ENCODE measurements at places on chromosomes 16 and 17.

DNA sequence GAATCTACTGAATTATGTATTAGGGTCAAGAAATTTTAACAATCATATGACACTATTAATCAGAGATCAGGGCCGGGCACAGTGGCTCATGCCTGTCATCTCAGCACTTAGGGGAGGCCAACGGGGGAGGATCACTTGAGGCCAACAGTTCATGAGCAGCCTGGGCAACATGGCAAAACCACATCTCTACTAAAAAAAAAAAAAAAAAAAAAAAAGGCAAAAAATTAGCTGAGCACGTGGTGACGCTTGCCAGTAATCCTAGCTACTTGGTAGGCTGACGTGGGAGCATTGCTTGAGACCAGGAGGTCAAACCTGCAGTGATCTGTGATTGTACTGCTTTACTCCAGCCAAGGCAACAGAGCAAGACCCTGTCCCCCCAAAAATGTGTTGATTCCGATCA is 52.5 kb upstream of the CLEC3A start:
- no peak for DNase-seq

- DNase-seq = no peak
Observed at GRCh38 chr16:68242926-68243858, 2.0 kb upstream of the PLA2G15 start.

- peak; percentile 5 for DNase-seq
Observed at GRCh38 chr17:74545843-74546230, at the start of gene CD300C. CD300C (minus strand) TSS chr17:74546115; CDS start chr17:74545782, 333 bp downstream.

GRCh38 chr17:4263282-4264215 is at the start of gene ANKFY1:
ANKFY1 (minus strand) TSS chr17:4263979; CDS start chr17:4263941, 38 bp downstream.
- peak; percentile 98 for DNase-seq

DNA sequence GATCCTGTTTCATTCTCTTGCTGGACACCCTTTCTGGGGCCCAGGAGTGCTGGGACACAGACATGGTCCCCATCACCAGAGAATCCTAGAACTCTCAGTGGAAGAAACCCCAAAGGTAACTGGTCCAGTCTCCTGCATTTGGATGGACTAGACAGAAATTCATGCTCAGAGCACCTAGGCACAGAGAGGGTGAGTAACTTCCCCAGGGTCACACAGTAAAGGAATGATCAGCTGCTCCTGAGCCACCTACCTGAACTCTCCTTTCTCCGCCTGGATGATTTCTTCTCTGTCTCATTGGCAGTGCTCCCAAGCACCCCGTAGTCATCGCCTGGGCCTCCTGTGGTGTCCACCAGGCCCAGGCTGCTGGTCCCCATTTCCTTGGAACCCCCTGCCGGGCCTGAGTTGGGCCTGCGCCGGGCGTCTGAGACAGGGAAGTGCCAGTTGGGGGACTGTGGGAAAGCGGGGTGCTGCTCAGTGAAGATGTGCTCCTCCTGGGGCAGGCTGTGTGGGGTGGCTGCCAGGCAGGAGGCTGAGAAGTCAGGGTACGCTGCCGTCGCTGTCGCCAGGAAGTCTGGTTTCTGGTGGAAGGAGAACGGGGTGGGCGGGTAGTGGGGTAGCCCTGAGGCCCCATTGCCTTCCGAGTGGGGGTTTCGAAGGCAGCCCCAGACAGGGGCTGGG is 767 bp downstream of the MEOX1 start:
- no peak for DNase-seq

- peak; percentile 60 for DNase-seq
Observed at GRCh38 chr17:34420254-34420766, 57.3 kb upstream of the CCL1 start.

- no peak for DNase-seq
Observed at GRCh38 chr16:52787709-52788108, 240.8 kb upstream of the TOX3 start.

- no peak for DNase-seq
Observed at GRCh38 chr16:50956637-50957036, 194.4 kb downstream of the SALL1 start.

- no peak for DNase-seq
Observed at GRCh38 chr17:49187301-49187700, 23.1 kb downstream of the GNGT2 start.

DNA sequence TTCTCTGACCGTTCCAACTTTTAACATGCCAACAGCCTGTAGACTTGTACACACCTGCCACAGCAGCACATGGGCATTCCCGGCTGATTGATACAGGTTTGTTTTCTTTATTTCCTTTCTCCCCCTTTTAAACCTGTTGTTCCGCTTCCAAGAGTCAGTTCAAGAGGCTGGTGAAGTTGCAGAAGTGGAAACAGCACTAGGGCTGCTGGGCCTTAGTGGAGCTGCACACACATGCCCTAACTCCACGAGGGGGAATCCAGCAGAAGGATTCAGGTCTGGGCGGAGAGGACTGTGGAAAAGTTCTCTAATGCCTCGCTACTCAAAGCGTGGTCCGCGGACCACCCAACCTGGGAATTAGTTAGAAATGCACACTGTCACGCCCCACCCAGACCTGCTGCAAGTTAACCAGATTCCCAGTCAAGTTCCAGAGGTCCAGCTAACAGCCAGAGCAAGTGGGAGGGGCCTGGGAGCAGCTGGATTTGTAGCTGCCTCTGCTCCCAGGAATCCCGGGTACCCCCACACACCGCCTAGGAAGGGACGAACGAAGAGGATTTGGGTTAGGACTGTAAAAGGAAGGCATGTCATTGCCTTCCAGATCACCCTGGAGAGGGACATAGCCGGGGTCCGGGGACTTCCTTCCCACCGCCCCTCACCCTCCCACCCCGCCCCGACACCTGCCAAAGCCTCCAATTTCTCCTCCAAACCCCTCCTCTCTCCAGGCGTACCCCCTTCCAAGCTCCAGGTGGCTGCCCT is 542 bp downstream of the SLC39A11 start:
- no peak for DNase-seq

- DNase-seq = no peak
Observed at GRCh38 chr16:50474138-50474537, 74.1 kb upstream of the NKD1 start.

DNA sequence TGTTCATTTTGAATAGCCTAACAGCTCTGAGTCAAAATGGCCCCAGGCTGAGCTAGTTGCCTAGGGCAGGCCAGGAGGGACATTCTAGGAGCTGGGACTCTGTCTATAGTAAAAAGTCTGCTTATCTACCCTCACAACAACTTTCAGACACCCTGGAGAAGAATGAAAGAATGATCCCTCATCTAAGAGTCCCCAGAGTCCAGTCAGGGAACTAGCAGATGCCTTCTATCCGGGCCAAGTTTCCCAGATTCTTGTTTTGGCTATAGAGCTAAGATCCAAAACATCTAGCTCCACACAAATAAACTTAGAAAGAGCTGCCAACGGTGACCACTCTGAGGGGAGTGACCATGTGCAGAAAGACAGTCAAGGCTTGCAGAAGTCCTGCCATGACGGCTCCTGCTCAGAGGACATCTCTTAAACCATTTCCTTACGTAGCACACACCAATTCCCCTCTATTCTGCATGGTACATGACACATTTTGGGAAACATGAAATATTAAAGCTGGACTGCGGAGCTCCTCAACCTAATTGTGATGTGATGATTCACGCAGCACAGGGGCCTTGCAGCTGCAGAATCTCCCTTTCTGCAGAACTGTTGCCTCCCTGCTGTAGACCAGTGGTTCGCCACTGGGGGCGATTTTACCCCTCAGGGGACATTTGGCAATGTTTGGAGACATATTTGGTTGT is 24.2 kb downstream of the FAM20A start:
- no peak for DNase-seq

DNA sequence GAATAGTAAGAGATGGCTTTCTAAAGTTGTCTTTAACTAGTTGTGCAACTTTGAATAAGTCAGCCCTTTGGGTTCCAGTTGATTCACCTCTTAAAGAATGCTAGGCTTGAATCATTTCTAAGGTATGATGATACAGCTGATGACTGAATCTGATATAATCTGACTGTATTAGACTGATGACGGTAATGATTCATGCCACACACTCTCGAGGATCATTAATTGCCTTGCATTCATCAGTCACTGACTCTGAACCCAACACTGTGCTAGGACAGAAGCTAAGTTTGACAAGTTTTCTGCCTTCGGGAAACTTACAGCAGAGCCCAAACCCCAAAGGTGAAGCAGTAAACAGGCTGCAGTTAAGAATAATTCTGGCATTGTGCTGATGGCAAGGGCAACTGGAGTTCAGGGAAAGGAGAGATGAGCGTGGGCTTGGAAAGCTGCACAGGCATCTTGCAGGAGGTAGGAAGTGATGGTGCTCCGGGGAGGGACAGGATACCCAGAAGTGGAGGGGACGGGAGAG is 25.8 kb downstream of the ASIC2 start:
- no peak for DNase-seq

GRCh38 chr16:78571898-78572358 is 472.5 kb downstream of the WWOX start:
- DNase-seq = no peak

DNA sequence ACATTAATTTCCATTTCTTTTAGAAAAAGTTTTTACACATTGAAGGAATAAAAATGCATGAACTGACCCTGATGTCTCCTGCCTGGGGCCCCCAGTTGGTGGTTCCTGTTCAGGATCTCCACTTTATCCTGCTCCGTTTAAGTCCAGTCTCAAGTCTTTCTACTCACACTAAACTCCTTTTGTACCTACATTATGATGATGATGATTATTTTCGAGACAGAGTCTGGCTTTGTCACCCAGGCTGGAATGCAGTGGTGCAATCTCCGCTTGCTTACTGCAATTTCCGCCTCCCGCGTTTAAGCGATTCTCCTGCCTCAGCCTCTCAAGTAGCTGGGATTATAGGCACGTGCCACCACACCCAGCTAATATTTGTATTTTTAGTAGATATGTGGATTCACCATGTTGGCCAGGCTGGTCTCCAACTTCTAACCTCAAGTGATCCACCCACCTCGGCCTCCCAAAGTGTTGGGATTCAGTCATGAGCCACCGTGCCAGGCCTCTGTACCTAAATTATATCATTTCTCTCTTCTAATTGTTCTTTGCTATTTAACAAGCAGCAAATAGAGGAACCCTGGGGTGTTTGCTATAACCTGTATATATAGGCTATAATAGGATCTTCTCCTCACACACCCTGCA is 2.2 kb upstream of the FOXK2 start:
- DNase-seq = no peak

DNA sequence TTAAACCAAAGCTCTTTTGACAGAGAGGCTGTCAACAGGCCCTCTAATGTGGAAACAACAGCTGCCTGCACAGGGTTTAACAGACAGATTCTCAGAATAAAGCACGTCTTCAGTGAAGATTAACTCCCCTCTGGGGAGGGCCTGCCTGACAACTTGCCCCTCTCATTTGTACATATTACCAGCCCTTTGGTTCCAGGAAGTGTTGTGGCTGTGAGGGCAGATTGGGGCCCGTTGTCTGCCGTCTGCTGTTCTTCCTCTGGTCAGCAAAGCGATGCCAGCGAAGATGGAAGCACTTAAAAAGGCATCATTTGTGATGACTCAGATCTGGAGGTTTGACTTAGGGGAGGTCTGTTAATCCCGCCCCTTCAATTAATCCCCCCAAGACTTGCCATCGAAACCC is 177.0 kb upstream of the IRX6 start:
- no peak for DNase-seq

DNA sequence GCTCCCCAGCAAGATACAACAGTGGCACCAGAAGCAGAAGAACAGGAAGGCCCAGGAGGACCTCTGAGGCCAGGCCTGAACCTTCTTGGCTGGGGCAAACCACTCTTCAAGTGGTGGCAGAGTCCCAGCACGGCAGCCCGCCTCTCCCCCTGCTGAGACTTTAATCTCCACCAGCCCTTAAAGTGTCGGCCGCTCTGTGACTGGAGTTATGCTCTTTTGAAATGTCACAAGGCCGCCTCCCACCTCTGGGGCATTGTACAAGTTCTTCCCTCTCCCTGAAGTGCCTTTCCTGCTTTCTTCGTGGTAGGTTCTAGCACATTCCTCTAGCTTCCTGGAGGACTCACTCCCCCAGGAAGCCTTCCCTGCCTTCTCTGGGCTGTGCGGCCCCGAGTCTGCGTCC is 11.9 kb downstream of the CES3 start:
- DNase-seq = no peak

- DNase-seq = no peak
Observed at GRCh38 chr17:17693253-17694168, 12.3 kb downstream of the RAI1 start.

DNA sequence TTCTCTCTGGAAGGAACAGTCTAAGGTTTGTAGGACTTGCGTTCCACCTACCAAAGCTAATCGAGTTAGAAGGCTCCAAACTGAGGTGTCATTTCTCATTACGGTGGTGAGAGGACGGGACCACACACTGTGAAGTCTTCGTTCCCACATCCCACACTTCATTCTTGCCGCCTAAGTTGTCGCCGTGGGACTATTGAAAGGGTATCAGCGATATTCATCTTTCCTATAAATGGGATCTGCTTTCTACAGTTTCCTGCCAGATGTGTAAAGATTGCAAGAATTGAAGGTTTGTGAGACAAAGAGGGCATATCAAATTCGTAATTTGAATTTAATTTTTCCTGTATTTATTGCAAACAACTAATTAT is 608 bp upstream of the TRIM37 start:
- DNase-seq = no peak

- no peak for DNase-seq
Observed at GRCh38 chr16:78704416-78704815, 605.0 kb downstream of the WWOX start.

DNA sequence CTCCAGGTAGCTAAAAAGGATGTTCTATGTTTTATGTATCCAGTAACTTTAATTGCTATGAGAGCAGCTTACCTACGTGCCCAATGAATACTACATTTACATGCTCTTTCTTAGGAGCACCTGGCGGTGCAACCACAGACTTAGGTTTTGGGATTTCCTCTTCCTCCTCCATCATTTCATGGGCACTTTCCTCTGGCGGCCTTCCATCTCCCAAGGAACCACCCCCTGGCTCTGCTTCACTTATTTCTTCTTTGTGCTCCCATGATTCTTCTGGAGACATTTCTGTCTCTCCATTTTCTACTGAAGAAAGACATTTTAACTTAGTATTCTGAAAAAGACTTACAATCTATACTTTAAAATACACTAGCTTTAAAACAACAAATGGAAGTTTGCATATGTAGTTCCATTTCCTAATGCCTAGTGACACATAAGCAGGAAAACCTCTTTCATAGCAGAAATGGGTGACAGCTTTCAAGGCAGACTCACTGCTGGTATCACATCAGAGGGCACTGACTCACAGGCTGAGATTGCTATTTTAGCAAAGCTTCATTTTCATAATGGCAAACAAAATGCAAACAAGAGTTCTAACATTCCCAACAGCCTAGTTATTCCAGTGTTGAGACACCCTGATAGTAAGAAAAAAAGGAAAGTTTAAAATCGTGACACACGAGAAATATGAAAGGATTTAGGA is 19.1 kb downstream of the GSPT1 start:
- DNase-seq = no peak

GRCh38 chr16:30805056-30805369 is 18.0 kb upstream of the ZNF629 start:
- DNase-seq = no peak

All from CD4-positive, alpha-beta T cell treated with Interleukin-15 for 4 hours (primary cell).